ENCODE measurements at places on chromosomes 5 and 9. TPM values are rescaled to one million over a fixed set of nuclear protein-coding genes. Genes with fewer than 3 reads are reported as not detected.

DNA sequence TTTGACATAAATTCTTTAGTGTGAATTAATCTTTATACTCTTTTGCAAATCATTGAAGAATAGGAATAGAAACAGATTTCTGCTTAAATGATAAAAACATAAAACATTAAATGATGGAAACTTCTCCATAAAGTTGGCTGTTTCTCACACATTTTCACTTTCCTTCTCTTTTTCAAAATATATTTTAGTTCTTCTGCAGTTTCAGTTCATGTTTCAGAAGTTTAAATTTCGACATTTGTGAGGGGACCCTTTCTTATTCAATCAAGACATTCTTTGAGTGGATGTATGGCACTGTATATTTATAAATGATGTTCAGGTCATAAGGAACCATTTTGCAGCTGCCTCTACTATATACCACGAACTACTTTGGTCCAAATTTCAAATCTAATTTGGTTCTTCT, 34.6 kb downstream of the TNFAIP8 start:
- DNase-seq, result no peak

GRCh38 chr5:10441992-10442435, 335 bp downstream of the ROPN1L start:
- peak; percentile 85 for DNase-seq

GRCh38 chr9:105024529-105024928, 96.6 kb upstream of the ABCA1 start:
- no peak for DNase-seq

GRCh38 chr5:98157368-98157767, 616.1 kb upstream of the RGMB start:
- DNase-seq, result no peak

GRCh38 chr9:106172265-106172664, 477.9 kb downstream of the TMEM38B start:
- no peak for DNase-seq

GRCh38 chr9:928363-929042, 48.0 kb upstream of the DMRT3 start:
- DNase-seq, result peak; percentile 83

DNA sequence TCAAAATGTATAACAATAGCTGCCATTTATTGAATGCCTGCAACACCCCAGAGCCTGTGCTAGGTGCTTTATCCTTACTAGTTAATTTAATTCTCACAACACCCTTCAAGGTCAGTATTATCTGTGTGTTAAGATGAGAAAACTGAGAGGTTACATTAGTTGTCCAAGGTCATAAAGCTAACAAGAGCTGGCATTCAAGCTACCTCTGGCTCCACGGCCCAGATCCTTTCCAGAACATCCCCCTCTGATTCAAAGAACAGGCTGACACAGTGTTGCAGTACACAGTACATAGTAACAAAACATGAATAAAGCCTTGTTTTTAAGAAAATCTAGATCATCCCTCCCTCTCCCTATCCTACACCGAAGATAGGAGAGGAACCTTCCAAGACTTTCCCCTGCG, 9.4 kb upstream of the FRMPD1 start:
- no peak for DNase-seq

DNA sequence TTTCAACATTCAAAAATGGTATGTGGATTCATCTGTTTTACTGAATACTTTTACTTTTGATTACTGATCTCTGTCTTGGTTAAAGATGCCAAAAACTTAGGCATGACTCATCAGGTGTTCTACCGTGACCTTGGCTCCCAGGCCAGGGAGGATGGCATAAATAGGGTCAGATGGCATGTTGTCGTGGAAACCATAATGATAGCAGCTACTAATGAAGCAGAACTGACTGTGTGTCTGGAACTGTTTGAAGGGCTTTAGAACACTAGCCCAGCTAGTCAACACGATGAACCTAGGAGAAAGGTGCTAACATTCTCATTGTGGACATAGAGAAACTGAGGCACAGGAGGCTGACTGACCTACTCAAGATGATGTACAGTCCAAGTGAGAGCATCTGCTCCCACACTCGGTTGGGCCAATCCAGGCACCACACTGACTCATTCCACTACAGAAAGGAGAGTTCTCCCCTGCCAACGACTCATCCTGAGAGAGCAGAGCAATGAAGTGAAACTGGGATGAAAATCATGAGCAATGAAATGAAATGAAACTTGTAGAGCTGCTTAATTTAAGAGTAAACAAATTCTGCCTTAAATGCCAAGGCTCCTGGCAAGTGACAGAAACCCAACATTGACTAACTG, 116.0 kb downstream of the TENT4A start:
- no peak for DNase-seq

DNA sequence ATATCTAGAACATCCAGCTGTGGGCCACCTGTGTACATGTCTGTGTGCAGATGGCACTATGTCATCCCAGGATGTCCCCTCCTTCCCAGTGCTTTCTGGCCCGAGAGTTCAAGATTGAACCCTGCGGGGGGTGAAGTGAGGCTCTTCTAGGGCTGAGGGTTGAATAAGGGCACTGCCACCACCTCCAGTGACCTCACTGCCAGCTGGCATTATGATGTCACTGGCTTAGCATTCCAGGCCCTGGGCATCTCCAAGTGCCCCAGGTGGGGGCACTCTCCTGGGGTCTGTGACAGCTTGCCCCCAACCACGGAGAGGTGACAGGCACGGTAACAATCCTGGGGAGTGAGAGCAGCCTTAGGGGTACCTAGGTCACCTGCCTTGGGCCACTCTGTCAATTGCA, 27.1 kb downstream of the CXXC5 start:
- DNase-seq, result no peak

DNA sequence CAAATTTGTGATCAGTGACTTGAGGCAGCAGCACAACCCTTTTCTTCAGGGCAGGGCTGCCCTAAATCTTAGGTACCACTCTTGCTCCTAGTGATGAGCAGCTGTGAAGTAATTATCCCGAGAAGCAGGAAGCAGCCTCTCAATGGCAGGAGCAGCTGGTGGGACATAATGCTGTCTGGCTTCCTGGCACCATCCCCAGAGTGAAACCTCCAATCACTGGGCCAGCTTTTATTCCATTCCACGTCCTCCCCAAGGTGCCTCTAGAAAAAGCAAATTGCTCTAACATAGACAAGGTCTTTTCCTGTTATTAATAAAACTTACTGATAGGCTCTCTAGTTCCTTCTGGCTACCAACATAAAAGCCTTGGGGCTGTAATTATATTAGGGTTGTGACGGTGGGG, 154.0 kb downstream of the FRMD3 start:
- no peak for DNase-seq

GRCh38 chr9:123637606-123637944, 281.6 kb downstream of the CRB2 start:
- no peak for DNase-seq

DNA sequence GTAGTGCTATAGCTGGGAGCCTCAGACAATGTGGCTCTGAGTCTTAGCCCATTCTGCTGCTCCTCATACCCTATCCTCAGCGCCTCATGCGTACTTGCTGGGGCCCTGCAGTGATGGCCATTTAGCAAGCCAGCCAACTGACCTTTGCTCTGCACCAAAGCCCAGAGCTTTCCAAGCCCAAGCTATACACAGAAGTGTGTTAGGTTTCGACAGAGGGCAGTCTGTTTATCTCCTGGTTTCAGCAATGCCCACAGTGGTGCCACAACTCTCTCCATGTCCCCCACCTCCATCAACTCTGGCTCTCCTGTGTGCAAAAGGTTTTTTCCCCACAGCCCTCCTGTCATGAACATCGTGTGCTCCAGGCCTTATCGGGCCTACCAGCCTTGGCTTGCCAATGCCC, 16.9 kb downstream of the GNG10 start:
- DNase-seq, result no peak

DNA sequence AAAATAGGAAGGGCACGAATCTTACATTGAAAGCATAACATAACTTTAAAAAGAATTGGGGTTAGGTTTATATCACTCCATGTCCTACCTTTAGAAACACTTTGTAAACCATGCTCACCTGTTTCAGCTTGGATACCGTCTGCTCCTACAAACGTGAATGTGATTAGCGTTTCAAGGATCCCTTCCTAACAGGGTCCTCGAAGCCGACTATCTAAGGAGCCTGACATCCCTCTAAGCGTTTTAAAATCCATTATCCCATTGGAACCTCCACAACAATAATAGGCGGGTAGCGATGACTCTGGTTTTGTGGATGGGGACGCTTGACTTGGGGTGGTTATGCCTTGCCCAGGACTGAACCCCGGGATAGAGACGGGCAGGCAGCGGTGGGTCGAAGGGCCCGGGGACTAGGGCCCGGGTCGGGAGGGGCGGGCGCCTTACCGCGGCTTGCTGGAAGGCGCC, 937 bp downstream of the SVEP1 start:
- peak; percentile 80 for DNase-seq

DNA sequence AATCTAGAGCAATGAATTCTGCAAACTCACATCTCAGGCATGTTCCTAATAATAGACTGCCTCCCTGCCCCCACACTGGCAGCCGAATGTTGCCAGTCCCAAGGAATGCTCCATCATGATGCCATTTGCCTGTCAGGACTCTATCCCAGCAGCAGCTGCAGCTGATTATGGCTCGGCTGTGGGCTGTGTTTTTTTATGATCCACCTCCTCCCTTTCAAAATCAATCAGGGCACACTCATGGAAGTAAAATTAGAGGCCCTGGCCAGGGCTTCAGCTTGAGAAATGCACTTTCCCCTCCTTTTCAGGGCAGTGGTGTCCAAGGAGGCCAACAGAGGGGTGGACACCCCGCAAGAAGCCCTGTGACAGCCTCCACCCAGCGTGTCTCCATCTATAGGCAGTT, 176.7 kb upstream of the S1PR3 start:
- DNase-seq, result no peak

DNA sequence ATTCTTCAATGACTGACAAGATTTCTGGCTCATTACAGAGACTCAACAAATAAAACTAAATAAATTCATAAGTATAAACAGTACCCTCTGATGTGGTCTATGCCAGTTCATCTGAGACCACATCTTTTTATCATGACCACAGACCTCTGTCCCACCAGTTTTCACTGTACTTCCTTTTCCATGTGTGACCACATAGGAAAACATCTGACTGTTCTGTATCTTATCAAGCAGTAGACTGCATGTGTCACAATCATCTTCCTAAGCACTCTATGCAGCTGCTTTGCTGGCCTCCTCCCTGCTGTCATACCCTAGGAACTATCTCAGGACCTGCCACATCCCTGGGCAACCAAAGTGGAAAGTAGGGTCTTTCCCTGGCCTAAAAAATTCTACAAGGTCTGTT, 205.0 kb upstream of the ZNF462 start:
- DNase-seq, result no peak

GRCh38 chr5:125311743-125312142, 565.3 kb upstream of the ZNF608 start:
- DNase-seq, result no peak

DNA sequence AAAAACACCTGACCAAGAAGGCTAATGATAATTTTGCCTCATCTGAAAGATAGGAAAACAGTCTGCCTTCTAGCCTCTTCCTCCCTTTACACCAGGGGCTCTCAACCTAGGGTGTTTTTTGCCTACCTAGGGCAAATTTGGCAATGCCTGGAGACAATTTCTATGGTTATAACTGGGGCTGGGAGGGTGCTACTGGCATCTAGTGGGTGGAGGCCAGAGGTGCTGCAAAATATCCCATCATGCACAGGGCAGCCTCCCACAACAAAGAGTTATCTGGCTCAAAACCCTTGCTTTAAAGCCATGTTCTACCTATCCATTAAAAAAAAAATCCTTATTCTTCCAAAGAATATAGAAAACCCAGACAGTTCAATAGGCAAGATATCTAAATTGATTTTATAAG, 45.0 kb upstream of the NR3C1 start:
- DNase-seq, result no peak

GRCh38 chr9:101582553-101582952, 12.2 kb downstream of the PPP3R2 start:
- no peak for DNase-seq

DNA sequence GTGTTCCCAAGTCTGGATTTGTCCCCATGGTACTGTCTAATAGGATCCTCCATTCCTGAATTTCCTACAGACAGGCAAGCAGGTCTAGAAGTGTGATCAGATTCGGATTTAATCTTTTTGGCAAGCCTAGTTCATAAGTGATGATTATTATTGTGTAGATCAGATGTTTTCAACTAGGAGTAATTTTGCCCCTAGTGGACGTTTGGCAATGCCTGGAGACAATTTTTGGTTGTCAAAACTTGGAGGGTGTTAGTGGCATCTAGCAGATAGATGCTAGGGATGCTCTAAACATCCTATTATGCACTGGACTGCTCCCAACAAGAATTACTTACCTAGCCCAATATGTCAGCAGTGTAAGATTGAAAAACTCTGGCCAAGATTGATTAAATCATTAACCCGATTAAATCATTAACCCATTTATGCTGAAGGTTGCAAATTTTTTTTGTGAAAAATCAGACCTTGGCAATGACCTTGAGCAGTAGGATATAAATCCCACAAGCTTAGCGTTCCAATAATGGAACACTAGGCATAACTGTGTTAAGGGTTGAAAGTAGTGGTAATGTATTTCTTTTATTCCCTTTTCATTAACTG, 28.2 kb downstream of the TCERG1 start:
- DNase-seq, result no peak

DNA sequence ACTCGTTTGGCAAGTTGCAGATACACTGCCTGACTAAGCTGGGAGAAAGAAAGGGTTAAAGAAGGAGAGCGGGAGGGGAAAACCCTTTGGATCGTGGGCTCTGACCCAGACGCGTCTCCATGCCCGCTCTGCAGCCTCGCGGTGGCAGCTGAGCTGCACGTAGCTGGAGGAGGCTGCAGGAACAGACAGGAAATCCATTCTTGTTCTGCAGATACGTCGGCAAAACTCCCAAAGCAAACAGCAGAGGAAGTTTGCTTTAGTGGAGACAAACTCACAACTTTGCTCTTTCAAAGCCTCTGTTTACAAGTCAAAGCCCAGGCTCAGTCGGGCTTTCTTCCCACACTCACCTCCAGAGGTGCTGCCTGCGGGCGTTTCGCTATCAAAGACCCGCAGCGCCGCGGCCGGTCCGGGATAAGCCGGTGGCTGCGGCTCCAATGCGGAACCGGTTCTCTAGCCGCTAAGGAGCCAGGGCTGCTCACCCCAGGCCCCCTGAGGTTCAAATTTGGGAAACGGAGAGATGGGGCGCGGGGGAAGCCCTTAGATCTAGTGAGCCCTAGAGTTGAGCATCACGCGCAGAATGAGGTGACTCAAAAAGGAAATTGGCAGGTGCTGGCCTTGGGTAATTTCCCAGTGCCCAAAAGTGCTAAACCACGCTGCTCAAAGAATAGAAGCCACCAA, 60.7 kb downstream of the MAT2B start:
- DNase-seq, result peak; percentile 82

Gene TLX3
- total RNA-seq, result not detected

Gene ELOVL7
- 5.1 TPM for total RNA-seq

Gene OLFM1
- 11.7 TPM for total RNA-seq

Gene CD274
- 1.0 TPM for total RNA-seq

Gene SLC36A3
- total RNA-seq, result not detected
